ENCODE measurements at places on chromosomes 2 and 18. TPM values are rescaled to one million over a fixed set of nuclear protein-coding genes. Genes with fewer than 3 reads are reported as not detected.

RTP5 gene
- total RNA-seq: 0.54 TPM

ASB18 gene
- total RNA-seq: not detected

IL18R1 gene
- total RNA-seq: 20.6 TPM

DNA sequence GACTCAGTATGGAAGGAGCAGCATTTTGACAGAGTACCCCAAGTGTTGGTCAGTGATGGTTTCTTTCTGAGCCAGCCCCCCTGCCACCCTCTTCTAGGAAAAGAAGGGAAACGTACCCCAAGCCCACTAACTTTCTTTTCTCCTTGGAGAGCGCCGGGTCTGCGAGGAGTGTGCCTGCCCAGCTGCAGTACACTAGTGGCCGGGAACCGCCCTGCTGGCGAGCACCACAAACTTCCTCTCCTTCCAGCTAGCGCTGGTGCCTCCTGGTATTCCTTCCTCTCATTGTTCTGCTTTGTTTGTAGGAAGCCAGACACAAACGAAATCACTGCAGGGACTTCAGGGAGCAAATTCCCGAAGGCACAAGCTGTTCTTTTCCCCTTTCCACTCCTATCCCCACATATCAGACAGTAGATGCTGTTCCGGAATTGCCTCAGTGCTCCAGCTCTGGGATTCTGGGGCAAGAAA is 1.8 kb downstream of the CCDC85A start:
- peaks cover 17% of the 10 kb centered on the region for H3K27me3 ChIP-seq
- H3K4me1 ChIP-seq: peaks cover 18% of the 10 kb centered on the region
- H3K4me3 ChIP-seq: peak overlapping the region; percentile 64

DNA sequence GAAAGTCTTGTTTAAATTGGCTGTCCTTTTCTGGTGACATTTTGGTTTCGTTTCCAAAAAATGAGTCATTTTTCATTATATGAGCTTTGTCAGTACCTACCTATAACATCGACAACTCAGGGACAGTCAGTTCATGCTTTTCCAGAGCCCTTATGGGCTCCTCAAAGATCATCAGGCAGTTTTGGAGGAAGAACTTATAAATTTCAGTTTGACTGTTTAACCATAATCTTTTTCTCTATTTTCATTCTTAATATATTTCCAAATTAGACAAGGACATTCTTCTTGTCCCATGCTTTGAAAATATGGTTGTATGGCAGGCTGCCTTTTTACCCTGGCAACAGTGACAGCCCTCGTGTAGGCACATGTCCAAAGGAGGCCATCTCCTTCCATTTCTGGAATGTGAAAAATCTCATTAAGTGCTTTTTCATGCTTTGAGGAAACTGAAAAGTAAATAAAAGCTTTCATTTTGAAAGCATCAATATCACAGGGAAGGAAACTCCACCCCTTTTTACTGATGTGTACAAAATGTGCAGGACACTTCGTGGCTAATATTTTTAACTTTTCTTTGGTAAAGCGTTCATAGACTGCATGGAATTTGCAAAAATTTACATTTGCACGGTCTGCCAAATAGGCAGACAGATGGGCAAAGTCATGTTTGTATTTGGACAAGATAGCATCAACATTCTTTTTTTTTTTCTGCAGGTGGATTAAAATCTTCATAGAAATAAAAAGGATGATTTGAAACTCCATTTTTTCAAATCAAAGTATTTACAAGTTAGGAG is 7.2 kb upstream of the PROC start:
- peak overlapping the region; percentile 35 for H3K27ac ChIP-seq
- H3K27me3 ChIP-seq: no peaks in the 10 kb centered on the region
- H3K36me3 ChIP-seq: no peaks in the 10 kb centered on the region
- no peak overlapping the region for H3K4me3 ChIP-seq

GRCh38 chr18:23887035-23887434 is 127.5 kb upstream of the TTC39C start:
- H3K4me3 ChIP-seq: no peak overlapping the region
- no peaks in the 10 kb centered on the region for H3K36me3 ChIP-seq
- no peak overlapping the region for H3K27ac ChIP-seq
- no peak for DNase-seq
- peaks cover 3% of the 10 kb centered on the region for H3K4me1 ChIP-seq

- H3K27ac ChIP-seq: no peak overlapping the region
- DNase-seq: no peak
- no peaks in the 10 kb centered on the region for H3K27me3 ChIP-seq
- H3K4me1 ChIP-seq: no peaks in the 10 kb centered on the region
- no peaks in the 10 kb centered on the region for H3K36me3 ChIP-seq
These were observed 87.4 kb downstream of the AOX1 start for GRCh38 chr2:200673191-200673590.

DNA sequence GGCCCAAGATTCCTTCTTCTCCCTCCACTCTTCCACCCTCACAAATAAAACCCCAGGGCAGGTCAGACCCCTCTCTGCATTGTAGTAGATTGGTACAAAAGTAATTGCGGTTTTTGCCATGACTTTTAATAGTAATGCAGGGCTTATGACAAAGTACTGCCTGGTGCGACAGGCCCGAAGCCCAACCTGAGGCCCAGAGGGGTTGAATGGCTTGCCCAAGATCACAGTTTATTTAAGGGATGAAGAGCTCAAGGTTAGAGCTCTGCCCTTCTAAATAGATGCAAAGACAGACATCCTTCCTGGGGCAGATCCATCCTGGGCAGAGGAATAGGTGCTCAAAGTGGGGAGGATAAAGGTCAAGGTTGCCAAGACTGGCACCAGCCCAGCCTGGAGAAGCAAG is 899 bp upstream of the PSTPIP2 start:
- no peaks in the 10 kb centered on the region for H3K36me3 ChIP-seq
- no peak overlapping the region for H3K4me3 ChIP-seq
- no peak overlapping the region for H3K27ac ChIP-seq
- H3K4me1 ChIP-seq: peaks cover 23% of the 10 kb centered on the region
- H3K27me3 ChIP-seq: no peaks in the 10 kb centered on the region
- DNase-seq: no peak

DNA sequence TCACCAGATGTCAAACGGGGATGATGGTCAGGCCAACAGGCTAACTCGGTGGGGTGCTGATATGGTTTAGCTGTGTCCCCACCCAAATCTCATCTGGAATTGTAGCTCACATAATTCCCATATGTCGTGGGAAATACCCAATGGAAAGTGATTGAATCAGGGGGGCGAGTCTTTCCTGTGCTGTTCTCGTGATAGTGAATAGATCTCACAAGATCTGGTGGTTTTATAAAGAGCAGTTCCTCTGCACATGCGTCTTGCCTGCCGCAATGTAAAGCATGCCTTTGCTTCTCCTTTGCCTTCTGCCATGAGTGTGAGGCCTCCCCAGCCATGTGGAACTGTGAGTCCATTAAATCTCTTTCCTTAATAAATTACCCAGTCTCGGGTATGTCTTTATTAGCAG is 74.4 kb upstream of the YWHAQ start:
- no peaks in the 10 kb centered on the region for H3K36me3 ChIP-seq
- DNase-seq: no peak
- H3K27ac ChIP-seq: no peak overlapping the region
- H3K4me3 ChIP-seq: no peak overlapping the region
- no peaks in the 10 kb centered on the region for H3K27me3 ChIP-seq
- H3K4me1 ChIP-seq: no peaks in the 10 kb centered on the region

Data from Peyer's patch (tissue), 4 donors.